ENCODE measurements at places on chromosomes 5 and 9.

GRCh38 chr9:36191290-36191645 lies 547 bp downstream of the CLTA start:
- DNase-seq = no peak

GRCh38 chr9:2228132-2228531 lies 213.0 kb downstream of the SMARCA2 start:
- no peak for DNase-seq

- peak; percentile 22 for DNase-seq
These were observed 33.6 kb upstream of the TRIM32 start for GRCh38 chr9:116653348-116654058.

DNA sequence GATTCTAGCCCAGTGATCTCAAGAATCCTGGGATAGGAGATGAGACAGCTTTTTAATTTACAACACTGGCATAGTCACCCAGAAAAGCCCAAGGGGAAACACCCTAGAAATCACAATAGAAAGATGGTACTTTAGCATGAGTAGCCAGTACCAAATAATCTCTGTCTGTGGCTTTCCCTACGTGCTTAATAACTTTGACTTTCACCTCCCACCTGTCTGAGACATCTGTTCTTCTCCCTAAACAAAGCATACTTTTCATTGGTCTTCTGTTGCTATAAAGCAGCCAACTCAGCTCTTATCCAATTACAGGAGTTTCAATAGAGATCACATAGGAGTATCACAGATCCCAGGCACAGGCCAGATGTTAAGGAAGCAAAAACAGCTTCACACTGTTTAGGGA lies 10.4 kb downstream of the MARCHF3 start:
- no peak for DNase-seq

Measured in eye (tissue), 1 donor.